Stimulated activated CD8-positive, alpha-beta memory T cell treated with anti-CD3 and anti-CD28 coated beads, Interleukin-7, amount 100 ng/mL, for 1 hour (primary cell): ENCODE measurements at places on chromosomes 5 and 9.

- no peak for DNase-seq
These were observed 457.5 kb downstream of the KIF4B start for GRCh38 chr5:155471027-155471426.

DNA sequence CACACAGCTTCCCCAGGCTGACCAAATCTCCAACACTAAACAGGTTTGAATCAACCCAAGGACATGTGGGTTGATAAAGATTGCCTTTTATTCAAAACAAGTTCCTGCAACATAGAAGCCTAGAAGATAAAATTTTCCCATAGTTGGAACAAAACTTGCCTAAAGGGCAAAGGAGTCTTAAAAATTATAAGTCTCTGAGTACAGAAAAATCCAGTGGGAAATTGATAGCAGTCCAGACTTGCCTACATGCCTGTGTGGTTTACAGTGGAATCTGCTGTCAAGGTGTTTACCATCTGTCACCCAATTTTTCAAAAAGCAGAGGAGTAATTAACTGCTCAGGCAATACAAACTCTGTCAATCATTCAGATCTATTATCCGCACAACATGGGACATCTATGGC lies 168.2 kb downstream of the PPP2R2B start:
- DNase-seq = no peak

GRCh38 chr5:83469075-83469474 lies 2.5 kb upstream of the VCAN start:
- DNase-seq = no peak

DNA sequence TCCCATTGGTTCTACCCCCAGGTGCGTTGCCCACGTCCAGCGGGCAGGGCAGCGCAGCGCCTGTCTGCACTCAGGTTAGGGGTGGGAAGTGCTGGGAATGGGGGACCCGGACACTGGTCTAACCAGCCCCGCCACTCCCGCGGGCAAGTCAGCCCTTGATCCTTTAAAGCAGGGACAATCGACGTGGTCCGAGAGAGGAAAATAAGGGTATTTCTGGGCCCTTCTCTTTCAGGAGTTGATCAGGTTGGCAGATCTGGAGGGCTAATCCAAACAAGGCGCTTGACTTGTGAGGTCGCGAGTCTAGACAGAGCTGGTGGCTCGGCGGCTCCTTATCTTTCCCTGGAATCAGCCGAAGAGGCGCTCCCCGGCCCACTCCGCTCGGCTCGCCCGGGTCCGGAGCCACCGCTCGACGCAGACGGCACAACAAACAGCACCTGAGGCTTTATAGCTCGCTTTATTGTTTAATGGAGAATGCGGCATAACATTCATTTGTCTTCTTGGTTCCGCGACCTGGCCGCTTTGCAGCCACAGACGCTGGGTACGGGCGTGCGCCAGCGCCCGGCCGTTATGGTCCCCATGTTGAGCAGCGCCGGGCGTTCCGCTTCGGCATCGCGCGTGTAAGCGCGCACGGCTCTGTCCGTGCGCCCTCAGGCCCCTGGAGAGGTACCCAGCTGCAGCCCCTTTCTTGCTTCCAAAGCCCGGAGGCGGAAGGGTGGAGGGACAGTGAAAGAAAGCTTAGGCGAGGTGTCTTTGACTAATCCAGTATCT lies 15.8 kb downstream of the ISL1 start:
- no peak for DNase-seq

DNA sequence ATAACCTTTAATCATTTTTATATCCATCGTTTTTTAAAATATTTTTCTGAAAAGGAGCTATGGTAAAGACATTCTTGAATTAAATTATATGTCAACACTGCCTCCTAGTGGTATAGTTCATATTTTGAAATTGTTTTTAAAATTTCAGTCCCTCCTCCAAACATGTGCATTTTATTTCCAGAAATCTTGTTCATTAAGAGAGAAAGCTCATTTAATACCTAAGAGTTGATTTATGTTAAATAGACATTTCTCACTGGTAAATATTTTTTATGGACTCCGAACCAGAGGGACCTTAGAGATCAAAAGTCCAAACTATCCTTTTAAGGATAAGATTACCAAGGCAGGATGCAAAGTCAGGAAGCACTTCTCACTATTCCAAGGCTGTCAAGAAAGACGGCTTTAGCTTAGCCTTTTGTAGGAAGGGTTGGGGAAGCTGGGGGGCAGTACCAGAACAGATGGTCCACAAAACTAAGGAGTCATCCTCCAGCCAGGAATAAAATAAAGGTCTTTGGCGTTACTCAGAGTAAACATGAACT lies 21.6 kb downstream of the BHMT start:
- DNase-seq = no peak

DNA sequence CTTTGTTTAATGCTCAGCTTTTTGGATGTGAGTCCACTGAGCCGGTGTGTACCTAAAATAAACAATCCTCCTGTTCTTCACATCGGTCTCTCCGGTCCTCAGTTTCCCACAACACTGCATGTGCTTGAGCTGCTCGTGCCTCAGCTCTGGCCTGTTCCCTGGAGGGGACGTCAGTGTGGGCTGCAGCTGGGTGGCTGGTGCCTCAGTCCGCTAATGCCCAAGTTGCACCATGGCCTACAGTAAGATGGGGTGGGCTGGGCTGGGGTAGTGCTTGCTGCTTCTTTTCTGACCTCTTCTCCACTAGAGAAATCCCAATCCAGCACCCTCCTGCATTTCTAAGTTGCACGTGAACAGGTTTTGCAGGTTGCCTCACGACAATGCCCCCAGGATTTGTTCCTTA lies 595 bp upstream of the BTNL9 start:
- DNase-seq = no peak

DNA sequence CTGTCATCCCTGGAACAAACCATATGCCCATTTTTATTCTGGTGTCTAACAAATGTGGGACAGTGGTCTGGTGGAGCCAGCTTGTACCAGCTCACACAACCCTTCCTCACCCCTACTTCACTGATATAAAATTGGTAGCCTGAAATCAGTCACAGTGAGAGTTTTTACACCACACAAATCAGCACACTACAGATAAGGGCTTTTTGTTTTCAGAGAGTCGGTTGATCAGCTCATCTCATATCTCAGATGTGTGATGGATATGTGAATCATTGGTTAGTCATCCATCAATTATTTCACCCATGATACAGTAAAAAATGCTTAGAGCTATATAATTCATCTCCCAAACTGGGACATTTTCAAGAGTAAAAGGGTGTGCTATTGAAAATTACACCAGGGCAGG lies 529.2 kb downstream of the EBF1 start:
- no peak for DNase-seq

DNA sequence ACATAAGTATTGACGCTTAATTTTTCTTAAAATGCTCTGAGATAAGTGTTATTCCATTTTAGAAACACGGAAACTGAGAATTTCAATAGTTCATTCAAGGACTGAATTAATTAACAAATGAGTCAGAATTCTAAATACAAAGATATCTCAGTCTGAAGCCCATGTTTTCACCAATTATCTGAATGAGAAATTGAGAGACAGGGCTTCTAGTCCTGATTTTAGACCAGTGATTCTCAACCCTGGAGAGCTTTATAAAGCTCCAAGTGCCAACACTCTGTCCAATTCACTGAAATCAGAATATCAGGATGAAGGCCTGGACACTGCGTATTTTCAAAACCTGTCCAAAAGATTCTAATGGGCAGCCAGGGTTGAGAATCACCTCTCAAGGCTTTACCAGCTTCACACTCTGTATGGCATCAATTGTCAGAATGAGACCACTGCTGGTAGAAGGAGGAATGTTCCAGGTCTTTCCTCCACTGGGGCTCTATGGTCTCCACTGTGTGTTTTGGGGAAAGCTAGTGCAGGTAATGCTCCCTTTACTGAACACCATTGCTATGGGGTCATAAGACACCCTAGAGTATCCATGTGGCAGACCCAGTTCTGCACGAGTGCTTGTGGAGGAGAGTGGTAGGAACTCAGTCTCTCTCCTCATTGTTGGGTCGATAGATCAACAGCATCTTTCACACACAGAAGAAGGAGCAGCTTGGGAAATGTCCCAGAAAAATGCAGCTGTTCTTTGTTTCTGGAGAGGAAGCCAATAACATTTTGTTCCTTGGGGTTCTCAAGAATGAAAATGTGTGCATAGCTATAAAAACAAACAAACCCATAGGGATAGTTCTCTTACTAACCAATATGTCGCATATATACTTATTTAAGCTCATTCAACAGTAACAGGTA lies 99.7 kb upstream of the OSMR start:
- no peak for DNase-seq

- DNase-seq = no peak
These were observed 403 bp downstream of the NINJ1 start for GRCh38 chr9:93133681-93134014.

DNA sequence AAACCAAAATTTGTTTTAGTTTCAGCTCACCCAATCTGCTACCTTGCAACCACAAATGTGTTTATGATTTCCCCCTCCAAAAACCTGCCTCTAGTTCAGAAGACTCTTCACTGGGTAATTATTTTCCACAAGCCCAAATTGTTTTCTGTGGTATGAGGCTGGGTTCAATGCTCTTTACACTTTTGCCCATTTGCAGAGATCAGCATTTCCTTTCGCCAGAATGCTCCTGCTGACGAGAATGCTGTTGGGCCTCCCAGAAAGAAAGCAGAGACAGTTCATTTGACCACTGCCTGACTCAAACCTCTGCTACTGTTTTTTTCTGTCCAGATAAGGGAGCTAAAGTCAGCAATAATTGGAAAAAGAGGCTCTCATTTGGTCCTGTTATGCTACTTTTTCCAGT lies 427.3 kb downstream of the PDE4D start:
- no peak for DNase-seq
